ENCODE measurements at places on chromosomes 5 and 9.

GRCh38 chr5:94993491-94993890 is 291.4 kb downstream of the MCTP1 start:
- no peak for DNase-seq

DNA sequence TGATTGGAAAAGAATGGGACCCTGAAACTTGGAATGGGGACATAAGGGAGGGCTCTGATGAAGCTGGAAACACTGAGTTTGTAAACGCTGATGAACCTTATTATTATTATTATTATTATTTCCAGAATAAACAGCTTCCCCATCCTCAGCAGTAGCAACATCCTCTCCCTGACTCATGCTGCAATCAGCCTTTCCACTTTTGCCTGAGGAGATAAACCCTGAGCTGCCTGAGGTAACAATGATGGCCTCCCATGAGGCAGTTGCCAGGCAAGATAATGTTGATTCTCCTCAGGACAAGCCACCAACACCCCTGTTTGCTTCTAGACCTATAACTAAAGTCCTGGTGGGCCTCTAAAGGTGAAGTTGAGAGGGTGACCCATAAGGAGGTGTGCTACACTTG is 139.2 kb upstream of the ATP10B start:
- no peak for DNase-seq

- DNase-seq: no peak
Observed at GRCh38 chr9:133269537-133270362, 5.3 kb downstream of the ABO start.

- DNase-seq: no peak
Observed at GRCh38 chr5:146410272-146410671, 36.9 kb upstream of the TCERG1 start.

GRCh38 chr9:79357194-79357593 is 214.6 kb upstream of the TLE4 start:
- no peak for DNase-seq

DNA sequence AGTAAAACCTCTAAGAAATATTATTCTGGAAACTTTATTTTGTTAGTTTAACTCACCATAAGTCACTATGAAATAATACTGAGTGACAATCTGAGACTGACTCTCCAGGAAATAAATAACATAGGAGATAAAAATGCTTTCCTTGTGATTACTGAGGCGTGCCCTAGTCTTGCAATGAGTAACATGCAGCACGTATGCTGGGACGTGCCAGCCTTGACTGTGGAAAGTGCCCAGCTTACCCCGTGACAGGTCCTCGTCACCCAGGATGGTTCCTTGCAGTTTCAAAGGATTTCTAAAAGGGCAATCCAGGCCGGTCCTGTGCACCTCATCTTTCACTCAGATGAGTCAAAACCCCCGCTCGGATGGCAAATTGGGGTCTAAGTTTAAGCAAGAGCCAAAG is 720.8 kb upstream of the ADAMTS16 start:
- no peak for DNase-seq

DNA sequence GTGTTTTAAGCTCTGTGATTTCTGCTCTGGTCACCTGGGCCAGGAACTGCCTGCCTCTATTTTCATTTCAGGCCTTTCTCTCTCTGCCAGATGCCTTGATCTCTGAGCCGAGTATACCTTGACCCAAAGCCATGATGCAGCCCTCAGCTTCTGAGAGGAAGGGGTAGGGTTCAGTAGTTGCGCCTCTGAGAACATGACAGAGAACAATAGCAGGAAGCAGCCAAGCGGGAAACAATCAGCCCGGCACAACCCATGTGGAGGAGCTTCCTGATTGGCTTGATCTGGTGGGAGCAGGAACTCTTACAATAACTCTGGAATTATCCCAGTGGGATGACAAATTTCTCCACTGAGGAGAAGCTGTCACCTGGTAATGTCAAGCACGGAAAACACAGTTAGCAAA is 127.4 kb downstream of the PALM2AKAP2 start:
- no peak for DNase-seq

DNA sequence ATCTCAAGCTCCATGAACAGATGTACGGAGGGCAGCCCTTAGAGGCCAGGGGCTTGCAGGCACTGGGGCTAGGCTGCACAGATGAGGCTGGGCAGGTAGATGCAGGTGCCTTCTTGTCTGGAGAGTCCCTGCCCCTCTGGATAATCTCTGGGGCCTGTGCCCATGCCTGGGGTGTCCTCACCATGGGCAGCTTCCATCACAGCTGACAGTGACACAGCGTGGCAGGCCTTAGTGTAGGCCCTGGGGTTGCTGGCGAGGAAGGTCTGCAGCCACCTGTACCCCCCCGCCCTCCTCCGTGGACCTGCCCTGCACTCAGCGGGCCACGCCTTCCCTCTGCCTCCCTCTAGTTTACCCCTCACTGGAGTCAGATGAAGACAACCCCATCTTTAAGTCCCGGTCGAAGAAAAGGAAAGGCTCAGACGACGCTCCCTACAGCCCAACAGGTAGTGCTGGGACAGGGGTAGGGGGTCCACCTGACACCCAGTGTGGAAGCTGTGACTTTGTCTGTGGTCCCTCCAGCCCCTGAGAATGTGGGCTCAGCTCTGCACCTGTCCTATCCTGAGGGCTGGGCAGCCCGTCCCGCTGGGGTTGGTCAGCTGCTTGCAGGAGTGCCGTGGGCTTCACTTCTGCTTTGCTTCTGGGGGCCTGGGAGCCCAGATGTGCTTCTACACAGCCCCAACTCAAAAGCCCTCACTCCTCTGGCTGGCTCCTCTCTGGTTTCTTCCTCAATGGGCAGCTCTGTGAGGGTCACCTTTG is 98.4 kb downstream of the PHF2 start:
- no peak for DNase-seq
